ENCODE measurements at places on chromosomes 13 and 19. TPM values are rescaled to one million over a fixed set of nuclear protein-coding genes. Genes with fewer than 3 reads are reported as not detected.

DNA sequence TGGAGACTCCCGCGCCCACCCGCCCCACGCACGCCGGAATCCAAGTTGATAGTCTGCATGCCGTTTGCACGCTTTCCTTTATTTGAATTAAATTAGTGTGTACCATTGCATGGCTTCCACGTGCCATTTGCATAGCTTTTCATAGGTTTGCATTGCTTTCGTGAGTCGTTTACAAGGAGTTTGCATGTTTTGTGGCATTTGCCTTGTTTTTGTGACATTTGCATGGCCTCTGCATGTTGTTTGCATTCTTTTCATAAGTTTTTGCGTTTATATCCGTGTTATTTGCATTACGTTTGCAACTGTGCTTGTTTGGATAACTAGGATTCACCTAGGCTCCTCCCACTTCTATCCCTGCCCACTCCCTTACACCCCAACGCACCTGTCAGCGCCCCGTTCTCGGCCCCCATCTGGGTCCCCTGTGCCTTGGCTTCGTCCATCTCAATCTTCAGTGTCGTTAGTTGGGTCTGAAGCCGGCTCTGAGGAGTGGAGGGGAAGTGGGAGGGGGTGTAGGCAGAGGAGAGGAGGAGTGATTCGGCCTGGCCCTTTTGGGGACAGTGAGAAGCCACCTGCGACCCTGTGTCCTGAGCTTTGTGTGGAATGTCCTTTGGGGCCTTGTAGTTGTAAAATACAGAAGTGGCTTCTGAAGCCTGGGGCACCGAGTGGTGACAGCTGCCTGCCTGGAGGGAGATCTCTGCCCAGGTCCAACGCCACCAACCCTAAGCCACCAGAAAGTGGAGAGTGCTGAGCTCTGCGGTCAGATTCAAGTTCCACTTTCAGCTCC is 2.4 kb downstream of the CCDC194 start:
- no peak for DNase-seq

- no peak for DNase-seq
These were observed 10.8 kb downstream of the RPS16 start for GRCh38 chr19:39424934-39425333.

DNA sequence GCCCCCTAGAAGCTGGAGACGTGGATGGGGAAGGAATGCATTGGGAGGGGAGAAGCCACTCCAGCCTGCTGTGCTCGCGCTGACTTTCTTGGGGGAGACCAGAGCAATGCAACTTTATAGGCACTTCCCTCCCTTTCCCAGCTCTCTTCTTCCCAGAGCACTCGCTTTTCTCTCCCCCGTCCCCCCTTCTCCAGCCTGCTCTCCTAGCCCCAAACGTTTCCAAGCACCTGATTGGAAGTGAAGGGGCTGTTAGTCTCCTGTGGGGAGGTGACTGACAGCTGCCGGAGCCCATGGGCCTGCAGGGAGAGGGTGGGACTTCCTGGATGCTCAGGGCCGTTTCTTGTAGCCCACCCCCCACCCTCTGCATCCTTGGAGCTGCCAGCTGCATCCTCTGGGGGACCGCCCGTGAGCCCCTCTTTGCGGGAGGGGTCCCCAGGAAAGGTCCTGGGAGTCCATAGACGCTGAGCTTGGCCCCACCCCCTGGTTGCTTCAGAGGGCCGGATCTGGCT is 2.5 kb downstream of the HDGFL2 start:
- peak; percentile 76 for DNase-seq

Gene SMIM44
- polyA plus RNA-seq: not detected

GRCh38 chr19:45376045-45376724 is 5.8 kb upstream of the ERCC2 start:
- DNase-seq: peak; percentile 46

Gene GRIN2D
- polyA plus RNA-seq: 0.94 TPM

DNA sequence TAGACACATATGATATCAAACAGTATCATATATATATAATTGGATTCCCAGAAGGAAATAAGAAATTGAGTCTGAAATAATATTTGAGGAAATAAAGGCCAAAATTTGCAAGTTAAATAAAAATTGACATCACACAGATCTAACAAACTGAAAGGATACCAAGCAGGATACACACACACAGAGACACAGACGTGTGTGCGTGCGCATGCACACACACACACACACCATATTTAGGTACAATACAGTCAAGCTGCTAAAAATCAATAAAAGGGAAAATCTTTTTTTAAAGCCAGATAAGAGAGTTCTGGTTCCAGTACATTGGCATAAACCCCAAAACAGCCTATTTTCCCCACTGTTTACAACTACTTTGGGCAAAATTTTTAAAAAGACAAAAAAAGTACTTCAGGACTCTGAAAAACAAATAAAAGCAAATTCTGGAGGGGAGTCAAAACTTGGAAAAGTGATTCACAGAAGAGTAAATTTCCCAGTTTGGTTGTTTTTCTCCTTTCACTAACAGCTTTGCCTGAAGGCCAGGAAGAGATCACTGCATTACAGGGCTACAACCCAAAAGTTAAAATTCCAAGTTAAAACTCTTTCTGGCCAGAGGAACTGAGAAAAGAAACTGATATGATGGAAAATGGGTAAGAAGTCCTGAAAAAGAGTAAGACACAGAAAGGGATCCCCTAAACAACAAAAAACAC is 16.2 kb downstream of the MYCBP2 start:
- peak; percentile 12 for DNase-seq

DNA sequence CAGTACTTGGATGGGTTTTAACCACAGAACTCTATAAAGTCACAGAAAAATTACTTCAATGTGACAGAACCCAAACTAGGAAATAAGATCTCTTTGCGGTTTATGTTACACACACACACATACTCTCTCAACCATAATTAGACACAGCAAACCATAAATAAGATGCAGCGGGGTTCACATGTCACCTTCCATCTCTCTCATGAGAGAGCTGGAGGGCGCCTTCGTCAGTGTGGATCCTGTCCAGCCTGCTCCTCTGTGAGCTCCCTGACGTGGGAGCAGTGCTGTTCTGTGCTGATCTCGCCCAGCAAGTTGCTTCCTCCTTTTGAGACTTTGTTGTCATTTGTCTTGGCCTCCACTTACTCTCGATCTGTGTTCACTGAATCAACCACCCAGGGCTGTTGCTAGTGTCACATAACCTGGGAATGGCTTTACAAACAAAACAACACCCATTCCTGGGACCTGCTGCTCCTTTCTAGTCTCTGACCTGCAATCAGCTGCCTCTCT is 204.9 kb upstream of the KL start:
- DNase-seq: peak; percentile 20
